ENCODE measurements at places on chromosomes 2 and 18.
A peak's percentile ranks its signal among the peaks of the same experiment; 100 is the strongest.

- no peak for DNase-seq
Measured at GRCh38 chr2:197378086-197378485, 56.7 kb downstream of the SF3B1 start.

DNA sequence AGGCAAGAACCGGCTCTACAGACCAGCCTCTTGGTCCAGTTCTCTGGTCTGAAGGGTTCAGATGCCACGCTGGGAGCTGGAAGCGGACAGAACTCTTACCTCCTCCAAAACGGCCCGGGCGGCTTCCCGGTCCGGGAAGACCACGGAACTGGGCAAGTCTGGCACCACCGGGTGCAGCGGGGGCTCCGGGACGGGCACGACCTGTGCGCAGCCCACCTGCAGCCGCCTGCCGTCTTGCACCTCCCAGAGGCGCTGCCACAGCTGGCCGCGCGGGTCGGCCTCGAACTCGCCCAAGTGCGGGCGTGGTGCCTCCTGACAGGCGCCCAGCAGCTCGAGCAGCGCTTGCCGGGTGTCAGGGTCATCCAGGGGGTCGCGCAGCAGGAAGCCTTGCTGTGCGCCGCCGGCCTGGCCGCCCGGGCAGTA, 773 bp downstream of the CMPK2 start:
- DNase-seq = no peak

GRCh38 chr18:2636126-2636631, 19.3 kb upstream of the SMCHD1 start:
- DNase-seq = no peak

- DNase-seq = no peak
Measured at GRCh38 chr2:96771796-96772618, 11.3 kb downstream of the CNNM4 start.

GRCh38 chr2:20050104-20050645, 1.3 kb downstream of the LAPTM4A start:
- peak; percentile 67 for DNase-seq

- peak; percentile 85 for DNase-seq
Measured at GRCh38 chr2:46836295-46837111, 79.1 kb downstream of the MCFD2 start.

DNA sequence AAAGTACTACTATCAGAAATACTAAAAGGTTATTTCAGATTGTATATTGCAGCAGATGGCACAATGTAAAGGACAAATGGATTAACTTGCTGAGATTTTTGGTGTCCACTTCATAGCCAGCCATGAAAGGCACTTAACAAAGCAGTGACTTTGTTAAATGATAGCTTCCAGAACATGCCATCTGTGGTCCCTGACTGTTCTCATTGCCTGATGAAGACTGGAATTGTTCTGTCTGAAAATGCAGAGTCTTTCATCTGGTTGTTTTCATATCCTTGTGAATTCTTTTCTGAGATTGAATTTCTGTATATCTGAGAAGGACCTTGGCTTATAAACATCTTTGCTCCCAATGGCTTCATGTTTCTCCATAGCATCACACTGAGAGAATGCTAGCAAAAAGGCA, 44.4 kb upstream of the LRRTM1 start:
- DNase-seq = no peak

- DNase-seq = no peak
Measured at GRCh38 chr2:229104025-229104424, 167.1 kb downstream of the PID1 start.

- no peak for DNase-seq
Measured at GRCh38 chr18:26621161-26622026, 73.0 kb upstream of the KCTD1 start.

DNA sequence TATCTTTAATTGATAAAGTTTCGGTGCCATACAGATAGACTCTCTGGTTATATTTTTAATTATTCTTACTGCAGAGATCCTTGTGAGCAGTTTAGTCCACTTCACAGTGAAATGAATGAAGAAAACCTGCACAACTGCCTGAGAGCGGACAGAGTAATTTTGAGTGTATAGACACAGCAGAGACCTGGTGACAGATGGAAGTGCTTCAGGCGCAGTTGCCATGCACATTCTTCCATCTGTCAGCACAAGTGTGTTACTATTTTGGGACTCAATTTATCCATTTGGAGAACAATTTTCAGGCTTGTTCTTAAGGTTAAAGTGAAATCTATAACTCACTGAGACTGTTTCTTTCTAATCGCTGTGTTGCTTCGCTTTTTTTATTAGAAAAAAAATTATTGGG, 147.8 kb upstream of the SPHKAP start:
- no peak for DNase-seq

- no peak for DNase-seq
Measured at GRCh38 chr2:28639092-28639691, 112.4 kb upstream of the PPP1CB start.

- no peak for DNase-seq
Measured at GRCh38 chr2:136322428-136322827, 204.5 kb upstream of the CXCR4 start.

DNA sequence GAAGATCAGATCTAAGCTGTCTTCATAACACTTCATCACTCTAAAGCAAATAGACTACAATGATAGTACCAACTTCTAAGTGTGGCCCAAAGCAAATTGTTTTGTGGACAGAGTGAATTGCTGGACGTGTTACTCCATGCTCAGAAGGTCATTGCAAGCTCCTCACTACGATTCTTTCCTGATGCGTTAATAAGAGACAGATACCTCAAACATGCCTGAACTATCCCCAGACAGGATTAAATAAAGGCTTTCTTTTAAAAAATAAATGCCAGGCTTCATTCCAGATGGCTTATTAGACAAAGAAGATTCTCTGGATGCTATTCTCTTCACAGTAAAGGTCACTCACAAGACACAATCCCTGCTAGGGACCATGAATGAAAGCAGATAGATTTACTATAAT, 621.2 kb downstream of the DCDC2C start:
- DNase-seq = no peak

- no peak for DNase-seq
Measured at GRCh38 chr18:47179520-47179919, 3.4 kb upstream of the IER3IP1 start.

GRCh38 chr18:10274301-10274700, 180.1 kb upstream of the APCDD1 start:
- DNase-seq = peak; percentile 92

- no peak for DNase-seq
Measured at GRCh38 chr18:35122586-35123224, 81.5 kb downstream of the MAPRE2 start.

- DNase-seq = no peak
Measured at GRCh38 chr2:25330273-25330672, 11.5 kb downstream of the DNMT3A start.

GRCh38 chr2:40470822-40471813, 19.2 kb upstream of the SLC8A1 start:
- no peak for DNase-seq

DNA sequence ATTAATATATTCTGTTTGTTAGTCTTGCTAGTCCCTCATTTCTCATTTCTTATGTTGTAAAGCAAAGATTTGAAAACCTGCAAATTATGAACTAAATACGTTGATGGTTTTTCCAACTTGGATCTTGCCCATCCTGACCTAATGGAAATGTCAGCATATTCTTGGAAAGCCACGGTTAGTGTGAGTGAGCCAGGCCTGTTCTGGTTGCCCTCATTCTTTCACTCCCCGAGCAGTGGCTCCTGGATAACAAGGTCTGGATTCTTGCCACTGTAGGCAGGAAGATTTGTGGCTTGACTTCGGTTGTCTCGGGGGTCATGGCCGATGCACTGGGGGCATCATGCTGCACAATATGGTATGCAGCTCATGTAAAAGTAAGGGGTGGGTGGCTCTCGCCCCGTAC, 359.1 kb downstream of the MEIS1 start:
- DNase-seq = no peak

GRCh38 chr2:86064006-86064405, 41.7 kb downstream of the POLR1A start:
- DNase-seq = no peak

Data from fibroblast of skin of abdomen (primary cell).